NCI-H187 (cell line): ENCODE measurements at places on chromosomes 1 and 21.

DNA sequence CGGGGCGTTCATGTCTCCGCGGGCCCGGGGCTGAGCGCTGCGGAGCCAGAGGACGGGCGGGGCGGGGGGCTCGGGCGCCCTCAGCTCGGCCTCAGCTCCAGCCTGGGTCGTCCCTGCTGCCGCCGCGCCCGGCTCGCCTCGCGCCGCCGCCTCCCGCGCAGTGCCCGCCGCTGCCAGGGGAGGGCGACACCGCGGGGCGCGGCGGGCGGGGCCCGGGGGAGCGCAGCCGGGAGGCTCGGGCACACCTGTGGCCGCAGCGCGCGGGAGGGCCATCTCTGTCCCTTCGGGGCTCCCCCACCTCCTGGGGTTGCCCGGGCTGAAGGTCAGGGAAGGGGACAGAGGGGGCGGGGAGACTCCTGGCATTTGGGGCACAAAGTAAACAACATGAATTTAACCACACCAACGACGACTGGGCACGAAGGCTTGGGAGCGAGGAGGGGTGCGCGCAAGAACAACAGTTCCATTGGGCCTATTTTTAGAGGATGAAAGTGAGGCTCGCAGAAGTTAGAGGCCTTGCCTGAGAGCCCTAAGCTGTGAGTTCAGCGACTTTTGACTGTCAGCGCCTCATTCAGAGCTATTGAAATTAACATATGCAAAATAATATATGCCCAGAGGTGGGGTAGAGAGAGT, at the start of gene FAM131C:
TSS of gene FAM131C (minus strand) at position 162 of the 630 bp plus-strand sequence. CDS start 209 bp downstream, outside the sequence.
- DNase-seq, result no peak

DNA sequence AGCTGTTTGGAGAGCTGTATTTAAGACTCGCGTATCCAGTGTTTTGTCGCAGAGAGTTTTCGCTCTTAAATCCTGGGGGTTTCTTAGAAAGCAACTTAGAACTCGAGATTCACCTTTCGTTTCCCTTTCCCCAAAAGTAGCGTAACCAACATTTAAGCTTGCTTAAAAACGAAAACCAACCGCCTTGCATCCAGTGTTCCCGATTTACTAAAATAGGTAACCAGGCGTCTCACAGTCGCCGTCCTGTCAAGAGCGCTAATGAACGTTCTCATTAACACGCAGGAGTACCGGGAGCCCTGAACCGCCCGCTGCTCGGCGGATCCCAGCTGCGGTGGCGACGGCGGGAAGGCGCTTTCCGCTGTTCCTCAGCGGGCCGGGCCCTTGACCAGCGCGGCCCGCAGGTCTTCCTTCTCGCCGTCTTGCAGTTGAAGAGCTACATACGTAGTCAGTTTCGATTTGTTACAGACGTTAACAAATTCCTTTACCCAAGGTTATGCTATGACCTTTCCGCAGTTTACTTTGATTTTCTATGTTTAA, 1.9 kb downstream of the OLIG1 start:
- DNase-seq, result no peak

- no peak for DNase-seq
These were observed 33.8 kb downstream of the PLEKHA6 start for GRCh38 chr1:204325944-204326343.

DNA sequence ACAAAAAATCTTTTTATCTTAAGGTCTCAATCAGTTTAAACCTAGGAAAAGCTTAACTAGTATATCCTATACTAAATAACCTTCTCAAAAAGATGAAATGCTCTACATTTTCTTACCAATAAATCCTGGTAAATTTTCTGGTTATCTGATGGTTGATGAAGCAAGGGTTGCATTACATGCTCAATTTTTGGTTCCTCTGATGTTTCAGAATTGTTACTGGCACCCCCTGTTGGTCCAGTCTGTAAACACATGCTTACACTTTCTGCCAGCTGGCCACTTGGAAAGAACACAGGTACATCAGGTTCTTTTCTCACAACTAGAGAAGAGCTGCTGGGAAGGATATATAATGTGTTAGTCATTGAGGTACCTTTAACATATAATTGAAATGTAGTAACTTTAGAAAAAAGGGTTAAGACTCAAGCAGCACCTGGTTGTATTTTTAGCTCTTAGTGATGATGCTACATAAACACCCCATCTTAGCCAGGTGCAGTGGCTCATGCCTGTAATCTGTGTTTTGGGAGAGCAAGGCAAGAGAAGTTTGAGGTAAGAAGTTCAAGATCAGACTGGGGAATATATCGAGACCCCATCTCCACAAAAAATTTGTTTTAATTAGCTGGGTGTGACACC, 30.9 kb upstream of the TAL1 start:
- DNase-seq, result no peak

- no peak for DNase-seq
These were observed 284.4 kb upstream of the PKN2 start for GRCh38 chr1:88399690-88400089.

- no peak for DNase-seq
These were observed 819.3 kb downstream of the BRINP3 start for GRCh38 chr1:189658381-189658780.

DNA sequence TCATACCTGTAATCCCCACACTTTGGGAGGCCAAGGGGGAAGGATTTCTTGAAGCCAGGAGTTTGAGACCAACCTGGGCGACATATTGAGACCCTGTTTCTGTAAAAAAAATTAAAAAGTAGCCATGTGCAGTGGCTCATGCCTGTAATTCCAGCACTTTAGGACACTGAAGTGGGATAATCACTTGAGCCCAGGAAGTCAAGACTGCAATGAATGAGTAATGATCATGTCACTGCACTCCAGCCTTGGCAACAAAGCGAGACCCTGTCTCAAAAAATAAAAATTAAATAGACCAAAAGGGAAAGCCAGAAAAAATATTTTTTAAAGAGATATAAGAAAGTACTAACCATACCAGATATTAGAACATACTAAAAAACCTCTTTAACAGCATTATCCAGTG, 44.7 kb upstream of the LYPLAL1 start:
- no peak for DNase-seq

- no peak for DNase-seq
These were observed 2.4 kb downstream of the ALX3 start for GRCh38 chr1:110067893-110068645.

- DNase-seq, result no peak
These were observed 283.1 kb downstream of the GRIK1 start for GRCh38 chr21:29656504-29657239.

DNA sequence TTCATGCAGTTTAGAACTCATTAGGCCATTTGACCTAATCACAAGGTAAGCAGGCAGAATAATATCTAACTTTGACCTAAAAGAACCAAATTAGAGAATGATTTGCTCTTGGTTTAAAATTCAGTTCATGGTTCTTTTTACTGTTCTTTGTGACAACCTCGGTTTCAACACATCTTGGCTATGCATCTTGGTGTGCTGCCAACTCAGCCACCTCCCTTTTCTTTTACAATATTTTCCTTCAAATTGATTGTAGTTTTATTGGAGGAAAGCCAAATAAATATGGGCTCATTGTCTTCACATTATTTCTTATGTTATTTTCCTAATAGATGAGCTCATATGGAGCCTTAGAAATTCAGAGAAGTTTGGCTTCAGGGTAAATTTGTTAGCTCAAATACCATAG, 338.3 kb downstream of the SIPA1L2 start:
- no peak for DNase-seq

DNA sequence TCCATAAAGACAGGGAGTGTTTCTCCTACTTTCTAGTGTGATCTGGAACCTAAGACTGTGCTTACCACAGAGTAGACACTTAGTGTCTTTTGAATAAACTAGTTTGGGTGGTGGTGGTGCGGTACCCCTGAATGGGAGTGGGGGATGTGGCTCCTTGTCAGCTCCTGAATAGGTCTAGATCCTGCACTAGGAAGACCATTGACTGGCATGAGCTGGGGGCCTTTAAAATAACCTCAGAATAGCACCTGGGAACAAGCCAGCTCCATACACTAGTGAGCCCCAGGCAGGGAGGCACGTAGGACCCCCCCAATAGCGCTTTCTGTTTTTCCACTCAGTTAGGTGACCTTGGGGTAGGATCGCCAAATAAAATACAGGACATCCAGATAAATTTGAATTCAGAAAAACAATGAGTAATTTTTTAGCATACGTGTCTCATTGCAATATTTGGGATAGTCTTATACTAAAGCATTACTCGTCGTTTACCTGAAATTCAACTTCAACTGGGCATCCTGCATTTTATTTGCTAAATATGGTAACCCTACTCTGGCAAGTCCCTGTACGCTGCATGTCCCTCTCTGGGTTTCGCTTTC, 45.6 kb downstream of the AZIN2 start:
- DNase-seq, result no peak

- DNase-seq, result no peak
These were observed 48.5 kb upstream of the S1PR1 start for GRCh38 chr1:101188331-101188730.

- DNase-seq, result no peak
These were observed 247.8 kb downstream of the NCAM2 start for GRCh38 chr21:21246007-21246406.

DNA sequence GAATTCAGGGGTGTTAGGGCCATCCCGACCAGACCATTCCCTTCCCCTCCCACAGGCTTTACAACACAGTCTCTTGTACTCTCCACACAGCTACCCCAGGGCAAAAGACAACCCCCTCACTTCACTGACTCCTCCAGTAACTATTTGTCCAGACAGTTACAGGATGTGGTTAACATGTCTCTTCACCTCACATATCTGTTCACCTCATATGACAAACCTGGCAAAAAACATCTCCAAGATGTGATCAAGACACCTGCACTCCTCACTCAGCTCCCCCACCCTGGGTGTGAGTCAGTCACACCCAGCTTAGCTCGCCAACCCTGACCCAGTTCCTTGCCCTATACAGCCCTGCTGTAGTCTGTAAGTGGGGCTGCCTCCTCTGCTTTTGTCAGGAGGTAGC, 490.5 kb upstream of the CHRM3 start:
- DNase-seq, result no peak

DNA sequence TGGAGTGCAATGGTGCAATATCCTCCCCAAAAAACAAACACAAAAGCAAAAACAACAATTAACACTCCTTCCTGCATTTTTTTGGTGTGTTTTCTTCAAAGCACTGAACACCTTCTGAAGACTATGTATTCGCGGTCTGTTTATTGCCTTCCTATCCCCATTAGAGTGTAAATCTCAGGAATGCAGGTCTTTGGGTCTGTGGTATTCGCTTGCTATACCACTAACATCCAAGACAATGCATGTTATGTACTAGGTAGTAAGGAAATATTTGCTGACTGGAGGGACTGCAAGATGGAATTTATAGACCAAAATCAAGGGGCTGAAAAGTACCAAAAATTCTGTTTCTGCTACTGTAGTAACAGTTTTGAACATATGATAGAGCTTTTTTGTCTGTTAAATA, 299.4 kb downstream of the RYR2 start:
- DNase-seq, result no peak

GRCh38 chr1:227885648-227886502, 61.9 kb downstream of the WNT9A start:
- no peak for DNase-seq

DNA sequence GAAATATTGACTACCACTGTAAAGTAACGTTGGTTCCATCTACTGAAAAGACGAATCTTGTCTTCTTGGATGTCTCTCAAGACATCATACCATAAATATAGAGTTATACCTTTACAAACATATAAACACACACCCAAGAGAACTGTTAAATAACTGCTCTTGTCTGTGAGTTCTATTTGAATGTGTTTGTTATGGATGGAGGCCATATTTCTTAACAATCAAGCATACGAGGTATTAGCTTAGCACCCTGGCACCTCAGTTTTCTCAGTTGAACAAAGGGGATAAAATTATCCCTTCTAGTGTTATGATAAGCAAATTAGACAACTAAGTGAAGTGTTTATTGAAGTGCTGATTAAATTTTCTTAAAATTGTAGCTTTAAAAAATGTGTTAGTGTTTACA, 336.6 kb upstream of the ZRANB2 start:
- DNase-seq, result no peak

GRCh38 chr1:21337928-21338572, 47.8 kb upstream of the ECE1 start:
- no peak for DNase-seq

DNA sequence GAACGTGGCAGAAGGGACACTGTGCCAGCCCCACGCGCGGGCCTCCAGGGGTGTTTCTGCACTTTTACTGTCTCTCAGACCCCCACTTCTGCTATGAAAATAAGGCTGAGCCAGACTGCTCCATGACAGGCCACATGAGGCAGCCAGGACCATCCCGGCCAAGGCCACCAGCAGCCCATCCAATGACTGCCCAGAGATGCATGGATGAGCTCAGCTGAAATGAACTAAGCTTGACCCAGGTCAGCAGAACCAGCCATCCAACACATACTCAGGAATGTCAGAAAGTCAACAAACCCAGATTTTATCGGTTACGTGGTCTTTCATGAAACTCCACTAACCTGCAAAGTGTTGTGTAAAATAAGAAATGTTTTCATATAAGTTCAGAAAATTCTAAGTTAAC, 51.2 kb downstream of the CCDC185 start:
- DNase-seq, result no peak

- DNase-seq, result no peak
These were observed 27.6 kb downstream of the SKI start for GRCh38 chr1:2255420-2256369.

GRCh38 chr1:43796111-43796581, 88.8 kb downstream of the ST3GAL3 start:
- DNase-seq, result no peak

DNA sequence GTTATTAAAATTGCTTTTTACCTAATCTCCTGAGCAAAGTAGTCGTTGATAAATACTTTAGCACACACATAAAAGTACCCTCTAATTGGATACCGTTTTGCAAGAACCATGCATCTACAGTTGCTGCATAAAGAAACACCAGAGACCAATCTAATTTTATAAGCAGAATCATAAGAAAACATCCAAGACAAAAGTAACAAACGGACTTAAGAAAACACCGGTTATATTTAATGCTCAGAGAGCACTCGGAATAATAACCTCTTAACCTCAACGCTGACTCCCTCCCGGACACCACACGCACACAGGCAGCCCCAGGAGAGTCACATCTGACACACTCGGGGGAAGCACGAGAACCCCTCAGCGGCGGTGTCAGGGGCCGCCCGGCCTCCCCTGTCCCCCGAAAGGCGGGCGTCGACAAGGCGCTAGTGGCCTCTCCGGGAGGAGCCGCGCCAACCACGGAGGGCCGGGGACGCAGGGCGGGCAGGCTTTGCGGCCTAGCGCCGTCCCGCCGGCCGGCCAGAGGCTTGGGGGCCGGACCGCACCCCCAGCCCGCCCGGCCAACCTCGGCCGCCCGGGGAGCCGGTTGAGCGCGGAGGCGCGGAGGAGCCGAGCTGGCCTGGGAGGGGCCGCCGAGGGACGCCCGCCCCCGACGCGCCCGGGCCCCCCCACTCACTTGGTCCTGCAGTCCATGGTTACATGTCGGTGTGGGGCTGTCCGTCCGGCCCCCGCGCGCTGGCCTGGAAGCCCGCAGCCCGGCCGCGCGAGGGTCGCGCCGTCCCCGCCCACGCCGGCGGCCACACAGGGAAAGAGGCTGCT, 606 bp downstream of the DENND1B start:
- no peak for DNase-seq

- DNase-seq, result no peak
These were observed 129.8 kb downstream of the RPS6KC1 start for GRCh38 chr1:213180833-213181232.

DNA sequence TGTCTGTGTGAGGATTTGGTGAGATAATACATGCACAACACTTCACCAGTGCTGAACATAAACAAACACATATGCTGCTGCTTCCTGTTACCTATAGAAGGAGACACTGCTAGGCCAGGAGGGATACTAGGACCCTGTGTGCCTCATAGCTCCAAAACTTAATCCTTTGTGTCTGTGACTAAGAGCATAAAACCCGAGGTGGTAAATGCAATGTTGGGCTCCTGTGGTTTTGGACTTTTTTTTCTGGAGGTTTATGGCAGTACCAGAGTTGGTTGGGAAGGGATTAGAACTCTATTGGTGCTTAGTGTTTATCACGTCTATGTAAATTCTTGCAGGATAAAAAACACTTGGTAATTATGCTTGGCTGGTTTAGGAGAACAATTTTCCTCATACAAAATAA, 122.9 kb downstream of the NUF2 start:
- DNase-seq, result no peak
